ENCODE measurements at places on chromosomes 7 and 10.

DNA sequence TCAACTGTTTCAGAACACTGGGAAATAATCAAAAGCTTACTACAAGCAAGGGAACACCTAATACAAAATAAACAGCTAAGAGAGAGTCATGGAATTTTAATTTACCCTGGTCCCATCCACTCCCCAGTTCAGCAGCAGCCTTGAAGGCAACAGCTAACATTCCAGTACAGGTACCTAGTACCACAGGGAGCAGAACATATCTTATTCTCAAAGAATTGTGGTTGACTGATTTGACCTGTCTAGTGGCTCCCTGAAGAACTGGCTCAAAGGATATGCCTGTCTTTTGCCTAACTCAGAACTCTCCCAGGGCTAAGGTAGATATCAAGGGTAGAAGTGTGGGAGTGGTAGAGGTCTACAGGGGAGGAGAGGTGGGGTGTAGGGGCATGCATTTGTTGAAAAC lies 32.3 kb downstream of the SMURF1 start:
- no peak for DNase-seq

GRCh38 chr10:12533723-12534122 lies 184.4 kb downstream of the CAMK1D start:
- DNase-seq = no peak

DNA sequence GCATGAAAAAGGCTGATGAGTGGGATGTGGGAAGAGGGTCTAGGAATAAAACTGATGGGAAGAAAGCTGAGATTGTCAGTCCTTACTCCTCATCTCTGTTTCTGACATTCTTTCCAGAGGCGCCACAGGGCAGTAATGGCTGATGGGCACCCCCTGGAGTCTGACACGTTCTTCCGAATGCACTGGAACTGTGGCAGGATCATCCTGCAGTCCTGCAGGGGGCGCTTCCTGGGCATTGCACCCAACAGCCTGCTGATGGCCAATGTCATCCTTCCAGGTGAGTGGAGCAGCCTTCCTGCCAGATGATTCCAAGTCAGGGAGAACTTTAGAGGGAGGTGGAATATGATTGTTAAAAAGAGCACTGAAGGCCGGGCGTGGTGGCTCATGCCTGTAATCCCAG lies 4.8 kb downstream of the FSCN3 start:
- DNase-seq = no peak

- DNase-seq = no peak
Measured at GRCh38 chr10:122154031-122154544, 117.0 kb upstream of the BTBD16 start.

DNA sequence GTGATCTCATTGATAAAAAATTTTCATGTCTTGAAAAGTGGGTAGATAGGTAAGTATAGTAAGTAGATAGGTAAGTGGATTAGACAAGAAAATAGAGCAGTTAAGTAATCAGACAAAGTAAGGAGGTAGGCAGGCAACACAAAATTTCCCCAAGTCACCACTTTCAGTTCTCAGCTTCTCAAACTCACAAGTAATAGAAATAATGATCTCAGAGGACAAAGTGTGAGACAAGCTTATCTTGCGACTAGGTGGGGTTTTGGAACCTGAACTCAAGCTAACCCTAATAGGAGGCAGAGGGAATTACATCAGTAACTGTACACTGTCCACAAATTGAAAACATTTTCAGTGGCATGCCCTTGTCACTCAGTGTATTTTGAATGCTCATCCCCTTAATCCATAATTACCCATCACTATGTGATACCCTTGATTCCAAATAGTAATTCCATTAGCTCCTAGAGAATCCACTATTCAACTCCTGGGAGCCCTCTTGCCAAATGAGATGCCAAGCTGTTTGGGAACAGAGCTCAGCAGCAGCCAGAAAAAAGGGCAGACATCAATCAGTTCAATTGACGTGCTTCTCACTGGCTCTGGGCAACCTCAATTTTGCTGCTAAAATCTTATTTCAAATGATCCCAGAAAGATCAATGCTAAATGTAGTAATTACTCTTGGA lies 703.2 kb downstream of the XPNPEP1 start:
- no peak for DNase-seq

GRCh38 chr7:28684650-28685241 lies 272.4 kb downstream of the CREB5 start:
- DNase-seq = no peak

- DNase-seq = no peak
Measured at GRCh38 chr10:18409599-18410397, 241.6 kb downstream of the NSUN6 start.

DNA sequence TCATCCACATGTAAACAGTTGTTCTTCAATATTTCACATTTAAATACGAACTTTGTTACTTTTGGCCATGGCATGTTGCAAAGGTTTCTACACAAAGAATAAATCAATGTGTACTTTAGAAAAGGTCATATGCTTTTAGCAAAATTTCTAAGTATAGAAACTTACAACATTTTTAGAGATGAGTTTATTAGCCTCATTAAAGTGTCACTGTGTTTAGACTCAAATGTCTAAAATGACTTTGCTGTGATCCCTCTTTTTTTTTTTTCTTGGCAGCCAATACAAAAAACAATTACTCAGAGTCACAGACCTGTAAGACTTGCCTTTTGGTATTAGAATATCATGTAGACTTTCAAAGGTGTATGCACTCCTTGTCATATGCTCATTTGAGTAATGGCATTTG lies 349.3 kb upstream of the KIAA1217 start:
- no peak for DNase-seq

- peak; percentile 100 for DNase-seq
Measured at GRCh38 chr10:132536877-132537683, 507 bp upstream of the INPP5A start.

DNA sequence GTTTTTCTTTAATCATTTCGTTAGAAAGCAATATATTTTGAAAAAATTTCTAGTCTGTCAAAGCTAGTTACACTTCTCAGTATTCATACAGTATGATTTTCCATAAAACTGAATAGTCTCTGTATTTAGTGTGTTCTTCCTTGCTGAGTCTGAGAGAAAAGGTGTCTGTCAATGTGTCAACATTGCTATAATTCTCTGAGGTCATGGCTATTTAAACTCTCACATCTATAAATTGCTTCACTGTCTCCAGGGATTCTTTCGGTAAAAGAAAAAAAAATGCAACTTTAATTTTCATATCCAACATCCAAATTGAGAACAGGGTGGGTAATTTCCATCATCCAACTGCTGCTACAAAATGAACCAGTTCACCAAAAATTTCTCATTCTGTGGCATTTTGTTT lies 319.7 kb upstream of the GHITM start:
- DNase-seq = no peak

DNA sequence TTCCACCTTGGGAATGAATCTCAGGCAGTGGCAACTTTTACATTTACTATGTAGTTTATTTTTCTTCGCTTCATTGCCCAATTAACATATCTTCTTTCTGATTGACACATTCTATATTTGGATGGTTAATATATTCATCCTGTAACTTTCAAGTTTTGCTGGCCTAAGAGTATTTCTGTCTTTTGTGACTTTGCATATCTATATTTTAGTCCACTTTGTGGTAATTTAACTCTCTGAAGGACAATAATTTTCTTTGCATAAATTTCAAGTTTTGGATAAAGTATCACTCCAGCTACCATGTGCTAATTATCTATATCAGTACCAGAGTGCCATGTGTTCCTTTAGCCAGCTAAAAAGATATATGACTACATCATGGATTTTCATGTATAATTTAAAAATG lies 151.5 kb upstream of the KAT6B start:
- DNase-seq = no peak

DNA sequence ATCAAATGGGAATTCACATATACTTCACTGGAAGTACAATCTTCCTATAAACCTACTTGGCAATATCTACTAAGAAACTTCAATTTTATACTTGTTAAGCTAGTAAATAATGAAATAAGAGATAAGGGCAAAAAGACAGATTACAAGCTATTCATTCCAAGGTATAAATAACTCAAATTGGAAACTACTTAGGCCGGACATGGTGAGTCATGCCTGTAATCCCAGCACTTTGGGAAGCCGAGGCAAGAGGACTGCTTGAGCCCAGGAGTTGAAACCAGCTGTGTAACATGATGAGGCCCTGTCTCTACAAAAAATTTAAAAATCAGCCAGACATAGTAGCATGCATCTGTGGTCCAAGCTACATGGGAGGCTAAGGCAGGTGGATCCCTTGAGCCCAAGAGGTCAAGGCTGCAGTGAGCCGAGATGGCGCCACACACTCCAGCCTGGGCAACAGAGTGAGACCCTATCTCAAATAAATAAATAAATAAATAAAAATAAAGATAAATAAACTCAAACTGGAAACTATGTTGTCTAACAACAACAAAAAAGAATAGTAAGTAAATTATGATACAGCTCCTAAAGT lies 37.6 kb downstream of the ARHGAP21 start:
- DNase-seq = no peak

DNA sequence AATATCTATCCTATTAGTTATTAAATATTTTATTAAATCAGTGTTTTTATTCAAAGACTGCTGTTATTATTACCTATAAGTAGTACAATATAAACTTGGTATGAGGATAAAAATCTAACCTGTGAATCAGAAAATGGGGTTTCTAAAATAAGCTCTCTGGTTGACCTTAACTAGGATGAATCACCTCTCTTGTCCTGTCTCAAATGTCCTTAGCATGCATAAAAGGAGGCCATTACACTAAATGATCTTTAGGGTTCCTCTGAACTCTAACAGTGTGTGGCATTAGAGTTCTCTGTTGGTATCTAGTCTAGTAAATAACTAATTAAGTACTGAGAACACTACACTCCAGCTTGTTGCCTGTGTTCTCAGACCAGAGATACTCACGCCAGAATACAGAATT lies 143.1 kb upstream of the LRRTM3 start:
- no peak for DNase-seq

GRCh38 chr10:246431-246830 lies 111.2 kb downstream of the ZMYND11 start:
- no peak for DNase-seq

GRCh38 chr7:142196066-142196840 lies 61.6 kb downstream of the PRSS58 start:
- no peak for DNase-seq

DNA sequence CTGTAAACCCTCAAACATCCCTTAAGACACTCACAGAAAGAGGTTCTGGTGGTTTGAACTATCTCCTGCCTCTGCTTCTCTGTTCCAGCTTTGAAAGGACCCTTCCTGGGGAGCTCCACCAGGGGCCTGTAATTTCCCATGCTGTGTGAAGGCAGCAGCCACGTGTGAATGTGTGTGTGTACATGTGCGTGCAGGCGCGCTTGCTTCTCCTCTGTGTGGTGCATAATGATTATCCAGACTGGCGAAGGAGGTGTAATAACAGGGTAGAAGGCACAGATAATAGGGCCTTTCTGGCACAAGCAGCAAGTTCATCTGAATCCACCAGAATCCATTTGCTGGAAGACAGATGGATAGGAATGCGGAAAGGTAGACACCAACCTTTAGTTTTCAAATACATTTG lies 466.5 kb downstream of the GRID1 start:
- DNase-seq = no peak

DNA sequence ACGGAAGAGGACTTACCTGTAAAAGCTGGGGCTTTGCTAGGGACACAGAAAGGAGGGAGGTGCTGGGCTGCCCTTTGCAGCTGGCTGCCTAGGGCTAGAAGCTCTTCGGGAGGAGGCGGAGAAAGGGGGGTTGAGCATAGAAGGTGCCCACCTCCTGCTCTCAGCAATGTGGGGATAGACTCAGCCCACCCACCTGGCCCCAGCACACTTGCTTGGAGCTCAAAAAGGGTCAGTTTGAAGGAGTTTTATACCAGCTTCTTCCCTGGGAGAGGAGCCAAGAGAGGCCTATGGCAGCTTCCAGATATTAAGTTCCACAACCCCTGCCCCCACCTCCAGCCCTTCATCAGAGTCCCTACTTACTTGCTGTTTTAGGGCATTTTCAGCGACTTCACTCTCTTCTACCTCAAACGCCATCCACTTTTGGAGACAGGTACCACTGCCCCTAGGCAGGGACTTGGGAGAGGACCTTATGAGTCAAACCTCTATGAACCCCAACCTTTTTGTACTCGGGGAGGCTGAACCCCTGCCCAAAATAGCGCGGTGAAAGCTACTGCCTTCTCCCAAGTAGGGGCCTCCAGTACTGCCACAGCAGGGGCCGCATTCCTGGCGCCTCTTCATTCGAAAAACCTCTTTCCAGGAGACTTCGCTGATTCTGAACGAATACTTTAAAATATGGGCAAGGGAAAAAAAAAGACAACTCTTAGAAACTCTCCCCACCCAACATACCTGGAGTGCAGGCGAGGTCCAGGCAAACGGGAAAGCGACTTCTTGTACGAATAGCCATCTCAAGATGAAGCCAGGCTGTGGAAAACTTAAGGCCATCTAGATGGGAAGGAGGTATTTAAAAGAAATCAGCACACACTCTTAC lies 1.2 kb upstream of the EVX1 start:
- no peak for DNase-seq

DNA sequence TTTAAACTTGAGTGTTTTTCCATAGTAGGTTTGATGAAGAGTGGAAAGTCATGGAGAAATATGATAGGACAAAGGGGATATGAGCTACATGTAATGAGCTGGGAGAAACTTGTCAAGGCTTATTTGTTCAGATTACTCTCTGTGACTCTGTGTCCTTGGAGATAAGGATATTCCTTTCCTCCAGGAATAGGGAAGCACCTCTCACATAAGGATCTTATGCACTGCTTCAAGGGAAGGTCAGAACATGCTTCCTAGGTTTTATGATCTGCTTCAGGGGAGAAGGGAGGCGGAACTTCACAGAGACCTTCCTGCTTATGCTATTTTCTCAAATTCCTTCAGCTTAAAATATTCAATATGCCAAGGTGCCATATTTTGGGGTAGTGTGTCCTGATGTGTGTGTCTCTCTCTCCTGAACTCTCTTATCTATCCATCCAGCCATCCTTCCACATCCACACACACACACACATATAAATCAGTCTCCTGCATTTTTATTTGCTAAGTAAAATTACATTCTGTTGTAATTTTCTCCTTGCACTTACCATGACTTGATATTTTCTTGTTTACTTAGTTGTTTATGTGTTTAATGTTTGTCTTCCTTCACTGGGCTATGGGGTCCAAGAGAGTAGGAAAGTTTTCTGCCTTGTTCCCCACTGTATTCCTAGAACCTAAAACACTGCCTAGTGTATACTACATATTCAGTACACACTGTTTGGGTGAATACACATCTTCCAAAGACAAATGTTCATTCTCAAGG lies 26.4 kb downstream of the ARL4A start:
- no peak for DNase-seq

GRCh38 chr10:78913219-78914059 lies 155.3 kb upstream of the ZMIZ1 start:
- DNase-seq = no peak

- no peak for DNase-seq
Measured at GRCh38 chr7:101378751-101379174, 16.1 kb downstream of the COL26A1 start.

DNA sequence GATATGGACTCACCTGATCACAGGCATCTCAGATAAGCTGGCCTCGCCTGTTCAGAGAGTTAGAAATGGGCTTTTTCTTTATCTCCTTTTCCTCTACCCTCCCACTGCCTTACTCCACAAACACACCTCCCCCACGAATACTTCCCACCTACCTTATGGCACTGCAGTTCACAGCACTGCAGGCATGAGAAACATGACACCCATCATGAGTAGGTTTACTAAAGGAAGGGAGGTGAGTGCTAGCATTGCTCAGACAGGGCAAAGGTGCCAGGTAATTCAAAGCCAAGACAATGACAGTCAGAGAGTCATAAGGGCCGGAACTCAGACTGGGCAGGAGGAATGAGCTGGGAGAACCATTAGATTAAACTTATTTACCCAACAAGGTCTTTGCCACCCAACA lies 220.6 kb downstream of the FAM107B start:
- DNase-seq = no peak
